Tongue (tissue), 3 donors: ENCODE measurements at places on chromosomes 16 and 17.

DNA sequence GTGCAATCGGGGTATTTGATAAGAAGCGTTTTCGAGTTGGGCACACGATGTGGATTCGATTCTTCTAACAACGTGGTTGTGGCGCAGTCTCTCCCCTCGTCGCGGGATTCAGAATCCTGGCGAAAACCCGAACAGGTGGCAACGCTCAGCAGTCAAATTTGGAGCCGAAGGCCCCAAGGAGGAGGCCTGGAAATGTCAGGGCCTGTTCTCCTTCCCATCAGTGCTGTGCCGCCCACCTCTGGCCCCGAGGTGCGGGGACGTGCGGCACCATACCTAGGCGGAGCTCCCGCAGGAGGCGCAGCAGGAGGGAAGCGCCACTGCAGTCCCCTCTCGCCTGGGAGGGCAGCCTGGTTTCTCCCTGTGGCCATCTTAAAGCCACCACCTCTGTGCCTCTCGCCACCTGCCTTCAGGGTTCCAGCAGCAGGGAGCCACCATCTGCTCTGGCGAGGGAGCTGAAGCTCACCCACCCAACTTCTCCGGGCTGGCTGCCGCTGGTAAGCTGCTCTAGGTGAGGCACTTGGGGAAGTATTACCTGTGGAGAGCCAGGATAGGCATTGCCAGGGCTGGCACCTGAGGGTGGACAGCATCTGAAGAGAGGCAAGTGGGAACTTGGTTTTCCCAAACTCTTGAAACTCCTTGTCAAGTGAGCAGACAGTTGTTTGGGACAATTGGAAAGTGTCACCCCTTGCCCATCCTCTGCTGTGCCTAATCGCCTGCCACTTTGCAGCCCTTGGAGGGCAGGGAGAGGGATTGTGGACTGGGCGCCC is 2.6 kb upstream of the AATF start:
- DNase-seq, result no peak

GRCh38 chr17:68594552-68594951 is 6.6 kb downstream of the FAM20A start:
- DNase-seq, result no peak

DNA sequence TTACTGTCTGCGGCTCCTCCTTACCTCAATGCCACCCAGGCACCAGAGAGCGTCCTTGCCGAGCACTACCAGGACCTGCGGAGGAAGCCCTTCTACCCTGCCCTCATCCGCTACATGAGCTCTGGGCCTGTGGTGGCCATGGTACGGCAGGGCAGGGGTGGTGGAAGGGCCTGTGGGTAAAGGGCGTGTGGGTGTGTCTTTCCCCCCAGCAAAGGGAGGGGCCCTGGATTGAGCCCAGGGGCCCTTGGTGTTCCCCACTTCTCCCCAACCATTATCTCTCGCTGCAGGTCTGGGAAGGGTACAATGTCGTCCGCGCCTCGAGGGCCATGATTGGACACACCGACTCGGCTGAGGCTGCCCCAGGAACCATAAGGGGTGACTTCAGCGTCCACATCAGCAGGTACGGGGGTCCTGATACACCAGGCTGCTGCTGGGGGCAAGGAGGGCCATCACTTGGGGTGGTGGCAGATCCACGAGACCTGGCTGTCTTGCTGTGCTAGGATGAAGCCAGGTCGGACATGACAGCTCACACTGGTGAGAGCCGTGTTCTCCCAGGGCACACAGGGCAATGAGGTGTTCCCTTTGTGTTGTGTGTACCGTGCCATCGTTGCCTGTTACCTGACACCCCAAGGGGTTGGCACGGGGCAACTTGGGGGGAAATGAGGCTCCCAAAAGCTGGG is 2.2 kb upstream of the DECR2 start:
- no peak for DNase-seq

GRCh38 chr16:87958632-87959031 is 7.4 kb downstream of the BANP start:
- DNase-seq, result no peak

DNA sequence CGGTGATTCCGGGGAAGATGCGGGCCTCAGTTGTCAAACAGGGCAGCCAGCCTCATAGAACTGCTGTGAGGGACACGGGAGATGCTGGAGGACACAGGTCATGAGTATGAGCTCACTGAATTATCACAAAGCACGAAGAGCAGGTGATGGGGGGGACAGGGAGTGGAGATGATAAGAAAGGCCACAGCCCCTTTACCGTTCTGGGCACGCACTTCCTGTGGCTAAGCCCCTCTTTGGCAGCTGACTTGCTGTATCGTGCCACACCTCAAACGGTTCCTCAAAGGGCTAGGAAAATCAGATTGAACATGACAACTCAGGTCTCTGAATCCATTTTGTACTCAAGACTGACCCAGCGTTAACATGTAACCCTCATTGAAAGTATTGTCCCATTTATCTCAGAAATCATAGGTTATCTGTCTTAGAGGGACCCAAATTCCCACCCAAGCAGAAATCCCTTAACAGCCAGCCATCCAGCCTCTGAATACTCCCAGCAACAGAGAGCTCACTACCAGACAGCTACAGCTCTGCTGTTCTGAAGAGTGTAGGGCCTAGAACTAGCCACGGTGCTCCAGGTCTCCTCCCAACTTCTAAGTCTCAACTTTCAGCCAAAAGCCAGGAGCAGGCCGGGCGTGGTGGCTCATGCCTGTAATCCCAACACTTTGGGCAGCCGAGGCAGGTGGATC is 5.0 kb upstream of the SRL start:
- no peak for DNase-seq

DNA sequence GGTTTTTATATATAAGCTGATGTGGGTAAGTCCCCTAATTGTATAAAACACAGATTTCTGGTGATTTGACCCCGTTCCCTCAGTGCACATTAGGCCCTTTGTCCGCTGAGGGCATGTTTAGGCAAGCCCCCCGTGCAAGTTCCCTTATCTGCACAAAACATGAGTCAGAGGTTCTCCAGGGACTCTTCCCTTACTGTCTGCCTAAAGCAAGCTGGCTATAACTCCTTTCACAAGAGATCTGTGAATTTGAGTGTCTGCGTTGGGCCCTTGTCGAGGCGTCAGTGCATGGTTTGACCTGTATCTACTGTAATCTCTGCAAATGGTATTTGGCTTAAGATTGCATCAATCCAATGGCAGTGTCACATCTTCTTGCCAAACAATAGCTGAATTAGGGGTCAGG is 712.8 kb downstream of the CDH8 start:
- no peak for DNase-seq

- DNase-seq, result no peak
Measured at GRCh38 chr16:1280783-1281182, 24.9 kb downstream of the TPSD1 start.

- no peak for DNase-seq
Measured at GRCh38 chr17:16924696-16925440, 47.0 kb downstream of the TNFRSF13B start.
